ENCODE measurements at places on chromosomes 7 and 10.
A peak's percentile ranks its signal among the peaks of the same experiment; 100 is the strongest.

DNA sequence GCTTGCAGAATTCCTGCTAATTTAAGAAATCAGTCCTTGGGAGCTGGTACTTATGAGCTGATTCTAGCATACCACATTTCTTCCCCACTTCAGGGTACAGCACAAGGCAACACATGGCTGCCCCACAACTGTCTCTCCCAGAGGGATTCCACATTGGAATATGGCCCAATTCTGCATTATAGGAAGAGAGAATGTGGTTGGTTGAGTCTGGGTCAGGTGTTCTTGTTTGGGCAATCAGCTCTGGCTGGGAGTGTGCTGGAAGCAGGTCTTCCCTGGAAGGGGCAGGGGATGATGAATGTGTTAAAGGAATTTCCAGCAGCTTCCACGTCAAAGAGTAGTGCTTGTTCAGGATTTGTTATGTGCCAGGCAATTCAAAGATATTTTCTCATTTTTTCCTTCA, 95.7 kb downstream of the BUB3 start:
- DNase-seq: no peak

DNA sequence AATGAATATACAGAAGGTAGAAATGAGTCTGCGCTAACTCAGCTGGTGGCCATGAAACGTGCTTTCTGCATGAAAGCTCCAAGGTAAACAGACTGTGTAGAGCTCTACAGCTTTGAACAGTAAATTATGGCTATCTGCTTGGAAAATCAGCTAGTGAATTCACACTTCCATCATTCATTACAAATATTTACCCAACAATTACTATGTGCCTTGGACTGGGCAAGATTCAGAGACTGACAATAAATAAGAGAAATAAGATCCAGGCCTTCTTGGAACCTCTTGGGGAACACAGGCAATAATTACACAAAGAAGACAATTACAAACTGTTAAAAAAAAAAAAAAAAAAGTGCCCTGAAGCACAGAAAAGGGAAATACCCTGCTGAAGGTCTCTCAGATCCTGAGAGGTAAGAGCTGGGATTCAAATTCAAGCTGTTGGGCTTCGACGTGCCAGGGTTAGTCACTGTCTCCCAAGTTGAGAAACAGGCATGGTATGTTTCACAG, 15.8 kb downstream of the TSPAN12 start:
- DNase-seq: peak; percentile 6

DNA sequence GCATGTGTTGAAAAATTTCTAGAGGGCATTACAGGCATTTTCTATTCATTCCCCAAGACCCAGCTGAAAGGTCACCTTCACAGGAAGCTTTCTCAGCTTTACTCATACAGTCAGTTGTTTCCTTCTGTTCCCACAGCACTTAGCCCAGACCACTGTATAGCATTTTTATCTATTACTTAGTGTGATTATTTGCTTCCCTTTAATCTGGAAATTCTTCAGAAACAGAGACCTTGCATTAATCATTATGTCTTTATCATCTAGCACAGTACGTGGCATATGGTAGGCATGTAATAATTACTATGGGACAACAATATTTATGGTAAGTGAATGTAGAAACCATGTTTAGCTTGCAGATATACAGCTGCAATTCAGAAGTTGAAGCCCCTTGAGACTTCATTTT, 38.2 kb upstream of the CDK6 start:
- DNase-seq: no peak

GRCh38 chr7:55132890-55133551, 114.2 kb downstream of the EGFR start:
- no peak for DNase-seq

GRCh38 chr10:70693619-70694335, 21.5 kb downstream of the ADAMTS14 start:
- no peak for DNase-seq

GRCh38 chr10:124606822-124607221, 137.4 kb downstream of the FAM53B start:
- DNase-seq: no peak
